ENCODE measurements at places on chromosomes 6 and 20.

DNA sequence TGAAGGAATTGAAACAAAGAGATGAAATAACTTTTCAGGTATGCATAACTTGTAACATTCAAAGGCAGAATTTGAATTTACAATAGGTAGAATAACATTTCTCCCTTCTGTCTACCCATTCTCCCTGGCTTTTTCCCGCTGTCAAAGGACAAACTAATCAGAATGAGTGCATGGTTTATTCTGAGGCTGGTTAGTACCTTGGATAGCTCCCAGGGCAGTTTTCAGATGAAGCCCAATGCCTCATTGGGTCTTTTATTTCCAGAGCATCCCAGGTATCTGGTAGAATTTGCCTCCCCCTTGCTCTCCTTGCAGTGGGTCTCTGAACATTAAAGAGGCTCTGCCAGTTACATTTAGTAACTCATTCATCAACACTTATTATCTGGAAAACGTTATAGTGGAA lies 665.5 kb downstream of the BCKDHB start:
- no peak for DNase-seq

DNA sequence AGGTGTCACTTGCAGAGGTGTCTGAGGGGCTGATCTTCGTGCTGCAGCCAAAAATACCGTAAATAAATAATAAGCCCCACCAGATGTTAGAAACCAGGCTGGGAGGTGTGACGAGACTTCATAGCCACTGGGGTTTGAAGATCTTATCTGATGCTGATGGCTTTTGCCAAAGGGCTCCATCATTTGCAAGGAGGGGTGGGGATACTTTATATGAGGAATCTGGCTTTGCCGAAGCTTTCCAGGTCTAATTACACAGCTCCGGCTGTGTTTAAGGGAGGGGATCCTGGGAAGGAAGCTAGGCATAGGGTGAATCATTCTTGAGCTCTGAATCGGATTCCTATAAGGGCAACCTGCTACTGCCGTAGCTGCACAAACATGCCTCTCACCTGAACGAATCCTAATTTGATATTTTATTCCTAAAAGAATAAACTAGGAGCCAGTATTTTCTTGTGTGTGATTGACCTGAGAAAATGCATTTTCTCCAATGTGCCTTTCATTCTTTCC lies 249.6 kb downstream of the SOD2 start:
- DNase-seq = no peak

- DNase-seq = no peak
These were observed 52.3 kb downstream of the SOBP start for GRCh38 chr6:107542192-107542668.

- peak; percentile 13 for DNase-seq
These were observed 97.8 kb downstream of the ANKS1A start for GRCh38 chr6:34986845-34987246.

GRCh38 chr20:64065974-64066343 lies 3.0 kb downstream of the TCEA2 start:
- no peak for DNase-seq

DNA sequence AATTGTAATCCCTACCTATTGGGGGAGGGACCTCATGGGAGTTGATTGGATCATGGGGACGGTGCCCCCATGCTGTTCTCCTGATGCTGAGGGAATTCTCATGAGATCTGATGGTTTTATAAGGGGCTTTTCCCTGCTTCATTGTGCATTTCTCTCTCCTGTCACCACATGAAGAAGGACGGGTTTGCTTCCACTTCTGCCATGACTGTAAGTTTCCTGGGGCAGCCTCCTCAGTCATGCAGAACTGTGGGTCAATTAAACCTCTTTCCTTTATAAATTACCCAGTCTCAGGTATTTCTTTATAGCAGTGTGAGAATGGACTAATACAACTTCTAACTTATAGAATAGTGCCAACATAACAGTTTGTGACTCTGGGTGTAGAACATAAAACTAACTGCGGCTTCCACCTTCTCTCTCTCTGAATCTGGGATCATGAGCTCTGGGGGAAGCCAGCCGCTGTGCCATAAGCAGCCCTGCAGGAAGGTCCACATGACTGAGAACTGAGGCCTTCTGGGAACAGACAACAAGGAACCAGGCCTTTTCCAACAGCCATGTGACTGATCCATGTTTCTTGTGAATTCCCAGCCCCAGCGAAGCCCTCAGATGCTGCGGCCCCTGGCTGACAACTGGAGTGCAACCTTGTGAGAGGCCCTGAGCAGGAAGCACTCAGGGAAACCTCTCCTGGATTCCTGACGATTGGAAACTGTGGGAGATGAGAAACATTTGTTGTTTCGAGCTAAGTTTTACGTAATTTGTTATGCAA lies 3.4 kb upstream of the HLA-A start:
- DNase-seq = no peak

DNA sequence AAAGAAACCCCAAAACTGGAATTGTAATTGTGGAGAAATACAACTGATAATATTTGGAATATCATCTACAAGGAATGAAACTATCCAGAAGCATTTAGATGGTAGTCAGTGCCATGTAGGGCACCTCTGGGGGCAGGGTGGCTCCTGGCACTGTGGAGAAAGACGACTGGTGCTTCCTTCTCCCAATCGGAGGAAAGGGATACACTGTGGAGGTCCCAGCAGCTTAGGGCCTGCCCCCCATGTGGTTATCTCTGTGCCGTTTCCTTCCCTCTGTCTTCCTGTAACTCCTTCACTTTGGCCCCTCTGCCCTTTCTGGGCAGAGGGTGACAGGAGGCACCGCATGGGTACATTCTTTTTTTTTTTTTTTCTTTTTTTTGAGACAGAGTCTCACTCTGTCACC lies 178.4 kb downstream of the MTHFD1L start:
- no peak for DNase-seq

- peak; percentile 33 for DNase-seq
These were observed 44.9 kb downstream of the OR2B2 start for GRCh38 chr6:27867051-27867944.

DNA sequence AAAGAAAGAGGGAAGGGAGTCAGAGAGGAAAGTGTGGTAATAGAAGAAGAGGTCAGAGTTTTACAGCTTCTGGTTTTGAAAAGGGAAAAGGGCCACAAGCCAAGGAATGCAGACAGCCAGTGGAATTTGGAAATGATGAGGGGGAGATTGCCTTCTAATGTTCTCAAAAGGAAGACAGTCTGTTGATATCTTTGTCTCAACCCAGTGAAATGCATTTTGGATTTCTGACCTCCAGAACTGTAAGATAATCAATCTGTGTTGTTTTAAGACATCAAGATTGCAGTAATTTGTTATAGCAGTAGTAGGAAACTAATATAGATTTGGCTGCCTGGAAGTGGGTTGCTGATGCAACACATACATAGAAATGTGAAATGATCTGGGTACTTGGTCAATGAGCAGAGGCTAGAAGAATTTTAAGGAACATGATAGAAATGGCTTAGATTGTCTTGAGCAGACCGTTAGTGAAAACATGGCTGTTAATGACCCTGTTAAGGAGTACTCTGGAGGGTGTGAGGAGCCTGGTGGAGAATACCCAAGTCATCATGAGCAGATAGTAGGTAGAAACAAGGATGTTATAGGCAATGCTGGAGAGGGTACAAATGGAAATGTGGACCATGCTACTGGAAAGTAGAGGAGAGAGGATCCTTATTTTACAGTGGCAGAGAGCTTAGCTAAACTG lies 255.8 kb upstream of the RAB32 start:
- DNase-seq = no peak

- DNase-seq = no peak
These were observed 47.3 kb downstream of the EPB41L2 start for GRCh38 chr6:131015630-131016263.

- no peak for DNase-seq
These were observed 109.0 kb downstream of the ARMC2 start for GRCh38 chr6:108957221-108957620.

DNA sequence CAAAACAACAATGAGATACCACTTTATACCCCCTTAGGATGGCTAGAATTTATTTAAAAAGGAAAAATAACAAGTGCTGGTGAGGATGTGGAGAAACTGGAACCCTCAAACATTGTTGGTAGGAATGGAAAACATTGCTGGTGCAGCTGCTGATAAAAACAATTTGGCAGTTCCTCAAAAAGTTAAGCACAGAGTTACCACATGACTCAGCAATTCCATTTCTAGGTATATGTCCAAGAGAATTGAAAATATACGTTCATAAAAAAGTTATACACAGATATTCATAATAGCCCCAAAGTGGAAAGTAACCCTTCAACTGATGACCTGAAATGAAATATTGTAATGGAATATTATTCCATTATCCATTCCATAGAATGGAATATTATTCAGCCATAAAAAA lies 55.0 kb downstream of the CD83 start:
- no peak for DNase-seq

DNA sequence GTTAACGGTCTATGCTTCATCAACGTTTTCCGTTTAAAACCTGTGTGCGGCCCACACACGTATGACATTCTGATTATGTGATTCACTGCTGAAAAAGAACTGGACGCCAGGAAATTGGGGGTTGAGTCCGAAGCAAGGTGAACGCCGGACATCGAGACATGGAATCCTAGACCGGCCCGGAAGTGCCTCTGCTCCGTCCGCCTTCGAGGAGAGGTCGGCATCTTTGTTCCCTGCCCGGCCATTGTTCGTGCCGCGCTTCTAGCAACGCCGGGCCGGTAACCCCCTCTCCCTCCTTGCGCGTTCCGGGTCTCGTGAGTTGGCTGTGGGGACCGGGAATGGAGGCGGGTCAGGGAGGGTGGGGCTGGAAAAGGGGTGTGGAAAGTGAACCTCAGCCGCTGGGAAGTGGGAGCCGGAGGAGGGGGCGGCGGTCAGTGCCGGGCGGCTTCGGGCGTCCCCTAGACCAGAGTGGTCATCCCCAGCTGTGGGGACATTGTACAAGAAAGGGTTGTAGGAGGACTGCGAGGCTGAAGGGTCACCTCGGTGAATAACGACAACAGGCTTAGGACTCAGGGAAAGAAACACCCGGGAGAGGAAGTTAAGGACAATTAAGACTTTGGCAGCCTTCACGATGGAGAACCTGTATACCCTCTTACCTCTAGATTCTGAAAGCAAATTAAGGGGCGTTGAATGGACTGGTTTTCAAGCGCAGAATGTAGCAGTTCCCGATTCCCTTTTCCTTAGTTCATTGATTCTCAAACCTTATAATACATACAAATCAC lies at the start of gene ZSCAN9:
Gene ZSCAN9 (plus strand): TSS at position 220 of the 779 bp plus-strand sequence. CDS start 1,810 bp downstream, outside the sequence.
- DNase-seq = no peak

- DNase-seq = no peak
These were observed 676.9 kb downstream of the HACE1 start for GRCh38 chr6:104182811-104183210.

DNA sequence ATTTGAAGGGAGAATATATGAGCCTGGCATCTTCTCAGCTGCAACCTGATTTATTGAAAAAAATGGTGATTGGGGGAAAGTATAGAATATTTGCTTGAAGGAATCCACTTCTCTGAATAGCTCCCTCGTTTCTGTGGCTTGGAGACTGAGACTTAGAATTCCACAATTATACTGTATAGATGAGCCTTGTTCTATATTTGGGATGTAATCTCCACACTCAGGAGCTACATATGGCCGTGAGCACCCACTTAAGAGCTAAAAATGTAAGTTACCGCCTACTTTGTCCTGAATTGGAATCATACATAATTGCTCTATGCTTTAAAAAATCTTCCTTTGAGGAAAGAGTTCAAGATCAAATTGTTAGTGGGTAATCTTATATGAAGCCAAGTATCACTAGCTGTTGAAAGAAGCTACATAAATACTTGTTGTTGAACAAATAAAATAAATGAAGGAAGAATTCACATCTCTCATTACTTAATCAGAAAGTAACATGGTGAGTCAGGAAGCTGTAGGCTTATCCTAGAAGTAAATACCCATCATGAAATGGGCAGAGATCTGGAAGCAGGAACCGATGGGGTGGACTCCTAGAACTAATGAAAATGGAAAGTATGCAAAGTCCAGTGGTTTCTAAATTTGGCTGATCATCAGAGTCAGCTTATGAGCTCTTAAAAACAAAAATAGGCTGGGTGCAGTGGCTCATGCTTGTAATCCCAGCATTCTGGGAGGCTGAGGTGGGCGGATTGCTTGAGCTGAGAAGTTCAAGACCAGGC lies 254.3 kb downstream of the SOX4 start:
- DNase-seq = no peak

- no peak for DNase-seq
These were observed 55.5 kb downstream of the MRAP2 start for GRCh38 chr6:84089081-84089480.

- no peak for DNase-seq
These were observed 112.1 kb upstream of the IYD start for GRCh38 chr6:150256618-150257272.

DNA sequence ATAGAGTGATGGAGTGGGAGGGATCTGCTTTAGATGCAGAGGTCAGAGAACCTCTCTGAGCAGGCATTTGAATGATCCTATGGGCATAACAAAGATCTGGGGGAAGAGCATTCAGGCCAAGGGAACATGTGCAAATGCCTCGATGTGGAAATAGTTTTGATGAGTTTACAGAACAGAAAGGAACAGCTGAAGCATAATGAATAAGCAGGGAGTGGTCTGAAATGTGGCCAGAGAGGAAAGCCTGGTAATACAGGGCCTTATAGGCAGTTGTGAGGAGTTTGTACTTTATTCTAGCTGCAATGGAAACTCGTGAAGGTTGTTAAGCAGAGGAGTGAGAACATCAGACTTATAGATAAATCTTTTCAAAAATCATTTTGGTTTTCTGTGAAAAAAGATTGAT lies 33.0 kb upstream of the ME1 start:
- DNase-seq = no peak

GRCh38 chr6:38407192-38407591 lies 232.5 kb downstream of the BTBD9 start:
- no peak for DNase-seq

- no peak for DNase-seq
These were observed 241.8 kb upstream of the MMS22L start for GRCh38 chr6:97524811-97525210.

DNA sequence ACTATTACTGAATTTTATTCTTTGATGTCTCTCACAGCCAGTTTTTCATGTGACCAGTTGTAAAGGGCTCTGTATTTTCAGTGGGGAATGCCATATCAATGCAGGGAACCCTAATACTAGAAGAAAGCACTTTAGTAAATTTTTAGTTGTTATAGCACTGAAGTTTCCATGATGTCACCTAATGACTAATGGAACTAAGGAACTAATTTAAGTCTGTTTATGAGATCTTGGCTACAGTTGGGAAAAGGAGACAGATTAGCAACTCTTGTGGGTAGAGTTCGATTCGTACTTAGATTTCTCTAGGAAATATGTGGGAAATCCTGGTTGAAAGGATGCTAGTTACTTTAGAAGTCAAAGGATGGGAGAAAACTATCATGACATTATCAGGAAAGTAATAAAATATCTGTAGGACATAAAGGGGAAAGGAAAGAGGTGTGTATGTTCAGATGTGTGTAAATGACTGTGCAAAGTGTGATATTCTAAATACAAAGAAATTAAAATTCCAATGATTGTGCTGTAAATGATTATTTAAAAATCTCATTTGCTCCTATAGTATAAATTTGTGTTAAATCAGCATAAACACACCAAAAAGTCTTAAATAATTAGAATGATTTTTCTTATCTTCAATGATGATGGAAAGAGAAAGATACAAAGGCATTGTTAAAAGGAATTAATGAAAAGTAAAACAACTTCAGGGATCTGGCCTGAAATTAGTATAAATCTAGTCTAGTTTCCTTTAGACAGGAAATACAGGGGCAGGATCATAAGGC lies 103.4 kb downstream of the LRRC1 start:
- no peak for DNase-seq

- DNase-seq = no peak
These were observed 23.4 kb upstream of the PTGIS start for GRCh38 chr20:49591217-49591865.

Measured in activated CD4-positive, CD25-positive, alpha-beta regulatory T cell (primary cell).